ENCODE measurements at places on chromosomes 1 and 21.

GRCh38 chr1:166952002-166952746 is 23.2 kb downstream of the ILDR2 start:
- peak; percentile 74 for DNase-seq

GRCh38 chr1:31447210-31447609 is 34.2 kb downstream of the SERINC2 start:
- DNase-seq, result no peak

- DNase-seq, result no peak
Observed at GRCh38 chr1:33791251-33791650, 72.6 kb upstream of the HMGB4 start.

GRCh38 chr1:143691400-143691891 is 280.3 kb downstream of the FAM72C start:
- DNase-seq, result peak; percentile 69

DNA sequence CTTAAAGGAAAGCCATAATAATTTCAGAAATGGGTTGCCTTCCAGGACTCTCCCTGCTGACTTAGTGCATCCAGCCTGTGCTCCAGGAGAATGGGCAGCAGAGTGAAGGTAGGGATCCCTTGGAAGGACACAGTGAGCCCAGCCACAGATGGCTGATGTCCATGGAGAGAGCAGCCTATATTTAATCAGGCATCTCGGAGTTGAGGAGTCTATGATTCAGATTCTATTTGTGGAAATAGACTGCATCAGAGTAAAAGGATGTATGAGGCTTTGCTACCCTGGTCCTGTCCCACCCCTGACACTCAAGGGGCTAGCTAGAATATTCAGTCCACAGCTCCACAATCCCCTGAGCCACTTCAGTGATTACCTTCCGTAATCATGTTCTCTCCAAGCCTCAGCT is 43.8 kb upstream of the PBX1 start:
- no peak for DNase-seq

DNA sequence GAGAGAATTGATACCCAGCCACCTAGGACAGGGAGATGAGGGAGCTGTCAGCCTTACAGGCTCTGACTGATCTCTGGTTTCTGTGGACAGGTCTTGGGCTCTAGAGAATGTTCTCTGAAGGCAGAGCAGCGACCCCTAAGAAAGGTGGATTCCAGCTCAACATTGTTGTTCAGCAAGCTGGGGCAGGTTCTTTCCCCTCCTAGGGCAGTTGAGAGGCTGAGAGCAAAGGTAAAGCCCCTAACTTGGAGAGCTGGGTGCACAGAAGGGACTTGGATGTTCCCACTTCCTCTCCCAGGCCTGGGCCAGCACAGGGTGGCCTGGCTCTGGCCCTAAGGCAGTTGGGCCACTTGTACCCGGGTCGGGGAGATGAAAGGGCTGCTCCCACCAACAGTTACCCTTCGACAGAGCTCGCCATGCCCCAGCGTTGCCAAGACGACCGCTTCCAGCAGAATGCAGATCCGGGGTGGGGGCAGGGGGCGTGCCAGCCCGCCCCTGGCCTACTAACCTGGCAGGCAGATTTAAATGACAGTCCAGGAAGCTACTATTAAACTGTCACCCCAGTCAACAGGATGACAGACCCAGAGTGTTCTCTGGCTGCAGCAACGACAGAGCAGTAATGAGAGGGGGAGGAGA is 31.6 kb downstream of the LRP8 start:
- DNase-seq, result no peak

- no peak for DNase-seq
Observed at GRCh38 chr1:164961715-164962114, 394.8 kb downstream of the LMX1A start.

DNA sequence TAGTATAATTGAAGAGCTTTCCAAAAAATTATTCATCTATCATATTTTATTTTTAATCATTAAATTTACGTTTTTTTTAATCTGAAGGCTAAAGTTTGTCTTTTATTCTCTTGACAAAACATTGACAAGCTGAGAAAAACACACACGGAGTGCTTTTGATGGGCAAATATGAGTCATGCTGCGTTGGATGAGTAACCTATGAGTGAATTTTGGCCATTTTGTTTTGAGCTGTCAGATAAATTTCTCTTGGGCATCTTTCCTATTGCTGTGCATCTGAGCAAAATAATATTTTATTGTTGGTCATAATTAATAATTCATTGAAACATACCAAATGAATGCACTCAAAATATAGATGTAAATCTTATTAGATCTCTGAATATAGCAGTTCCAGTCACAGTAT is 1144.1 kb upstream of the ADGRL2 start:
- DNase-seq, result peak; percentile 18

- DNase-seq, result peak; percentile 86
Observed at GRCh38 chr1:165392634-165393571, 36.4 kb upstream of the LMX1A start.

- DNase-seq, result no peak
Observed at GRCh38 chr1:53362851-53363642, 35.2 kb upstream of the LRP8 start.

- no peak for DNase-seq
Observed at GRCh38 chr1:89608984-89609725, 23.8 kb upstream of the LRRC8C start.

DNA sequence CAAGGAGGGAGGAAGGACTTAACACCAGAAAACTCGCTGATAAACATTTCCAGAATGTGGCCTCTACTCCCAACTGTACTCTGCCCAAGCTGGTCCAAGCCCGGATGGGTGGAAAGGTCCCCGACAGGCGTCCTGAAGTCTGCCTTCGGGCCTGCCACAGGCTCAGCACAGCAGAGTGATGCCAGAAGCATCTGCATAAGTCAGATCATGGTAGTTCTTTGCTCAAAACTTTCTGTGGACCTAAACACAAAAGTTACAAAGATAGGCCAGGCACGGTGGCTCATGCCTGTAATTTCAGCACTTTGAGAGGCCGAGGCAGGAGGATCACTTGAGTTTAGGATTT is 790 bp upstream of the UTS2 start:
- DNase-seq, result no peak

GRCh38 chr1:6006882-6007281 is 14.7 kb upstream of the NPHP4 start:
- no peak for DNase-seq

- no peak for DNase-seq
Observed at GRCh38 chr1:245903851-245904250, 603.2 kb downstream of the SMYD3 start.

DNA sequence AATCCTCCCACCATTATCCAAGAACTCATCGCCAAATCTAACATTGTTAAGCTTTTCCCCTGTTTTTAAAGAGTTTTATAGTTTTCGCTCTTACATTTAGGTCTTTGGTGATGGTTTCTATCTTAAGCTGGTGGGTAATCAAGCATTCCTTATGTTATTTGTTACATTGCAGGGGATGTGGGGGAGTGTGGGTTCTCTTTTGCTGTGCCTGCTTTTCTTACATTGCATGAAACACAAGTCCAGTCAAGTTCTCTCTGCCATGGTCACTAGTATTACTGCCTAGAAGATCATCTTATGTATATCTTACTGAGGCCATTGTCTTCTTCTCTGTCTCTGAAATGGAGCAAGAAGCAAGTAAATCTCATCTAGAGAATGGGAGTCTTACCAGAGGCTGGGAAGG is 27.3 kb upstream of the S100A7 start:
- no peak for DNase-seq

GRCh38 chr1:111227434-111227833 is at the start of gene CHI3L2:
Gene CHI3L2 (plus strand): TSS chr1:111227713. CDS start chr1:111227730, 17 bp downstream.
- DNase-seq, result no peak

- DNase-seq, result no peak
Observed at GRCh38 chr1:5650283-5651026, 341.8 kb downstream of the NPHP4 start.

- DNase-seq, result no peak
Observed at GRCh38 chr1:20997602-20998224, 179.0 kb downstream of the EIF4G3 start.

GRCh38 chr1:72846476-72847278 is 564.3 kb upstream of the NEGR1 start:
- DNase-seq, result no peak
